ENCODE measurements at places on chromosomes 4 and X. TPM values are rescaled to one million over a fixed set of nuclear protein-coding genes. Genes with fewer than 3 reads are reported as not detected.

Gene USP17L13
- total RNA-seq, result not detected

Gene GYPA
- total RNA-seq, result not detected

Gene ZFX
- 68.2 TPM for total RNA-seq

Gene HSPA4L
- total RNA-seq, result not detected

Gene ZNF674
- 5.8 TPM for total RNA-seq

DNA sequence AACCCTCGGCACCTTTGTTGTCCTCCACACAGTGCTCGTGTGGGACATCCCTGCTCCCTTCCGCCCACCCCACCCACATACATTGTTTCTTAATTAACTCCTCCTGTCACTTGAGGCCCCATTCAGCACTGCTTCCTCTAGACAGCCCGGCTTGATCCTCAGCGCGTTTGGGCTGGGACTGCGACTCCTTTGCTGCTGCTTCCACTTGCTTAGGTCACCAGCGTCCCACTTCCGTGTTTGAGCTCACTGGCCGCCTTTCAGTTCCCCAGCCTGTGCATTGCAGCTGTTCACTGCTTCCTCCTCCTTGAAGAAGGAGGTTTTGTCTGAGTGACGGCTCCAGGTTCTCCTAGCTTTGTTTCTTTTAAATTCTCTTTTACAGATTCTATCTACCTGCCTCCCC is 16.1 kb downstream of the RNF4 start:
- peak; percentile 70 for DNase-seq

DNA sequence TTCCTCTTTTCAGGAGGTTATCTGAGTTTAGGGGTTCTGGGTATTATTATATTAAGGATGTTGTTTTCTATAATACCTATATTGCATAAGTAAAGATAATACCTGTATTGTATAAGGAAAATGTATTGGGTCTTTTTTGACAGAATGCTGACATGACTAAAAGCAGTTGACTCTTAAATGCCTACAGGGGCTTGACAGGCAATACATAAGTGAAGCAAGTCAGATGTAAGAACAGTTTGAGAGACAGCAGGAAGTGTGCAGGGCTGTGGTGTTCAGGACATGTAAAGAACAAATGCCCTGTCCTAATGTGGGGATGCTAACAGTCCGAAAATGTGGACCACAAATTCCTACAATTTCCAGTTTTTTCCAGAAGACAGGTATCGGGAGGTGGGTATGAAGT is 30.2 kb upstream of the NDST3 start:
- no peak for DNase-seq

- no peak for DNase-seq
Measured at GRCh38 chr4:116015549-116015948, 902.1 kb upstream of the NDST4 start.

GRCh38 chr4:1579001-1579900 is 104.9 kb downstream of the FAM53A start:
- peak; percentile 68 for DNase-seq

- DNase-seq, result peak; percentile 83
Measured at GRCh38 chr4:15756361-15756861, 21.7 kb upstream of the CD38 start.

- no peak for DNase-seq
Measured at GRCh38 chrX:118631586-118631985, 95.8 kb upstream of the IL13RA1 start.

DNA sequence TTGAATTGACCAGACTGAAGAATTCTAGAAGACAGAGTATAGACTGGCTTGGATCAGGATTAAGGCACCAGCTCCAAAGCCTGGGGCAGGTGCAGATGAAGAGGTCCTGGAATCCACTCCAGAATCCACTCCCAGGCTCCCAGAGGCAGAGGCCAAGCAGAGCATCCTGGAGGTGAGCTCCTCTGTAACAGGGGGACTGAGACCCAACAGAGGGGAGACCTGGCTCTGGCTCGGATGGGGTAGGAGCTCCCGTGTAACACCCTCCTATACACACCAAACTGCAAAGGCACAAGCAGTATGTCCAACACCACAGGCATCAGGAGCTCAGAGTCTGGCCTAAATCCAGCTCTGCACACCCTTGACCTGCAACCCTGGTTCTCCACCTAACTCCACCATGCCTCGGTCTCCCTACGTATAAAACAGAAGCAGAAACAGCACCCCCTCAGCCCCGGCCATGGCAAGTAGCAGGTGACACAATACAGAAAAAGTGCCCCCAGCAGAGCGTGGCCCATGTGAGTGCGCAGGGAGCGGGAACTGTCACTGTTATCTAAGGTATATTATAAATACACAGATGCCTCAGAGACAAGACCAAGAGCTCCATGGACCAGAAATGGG is 14.9 kb downstream of the RNF212 start:
- no peak for DNase-seq

DNA sequence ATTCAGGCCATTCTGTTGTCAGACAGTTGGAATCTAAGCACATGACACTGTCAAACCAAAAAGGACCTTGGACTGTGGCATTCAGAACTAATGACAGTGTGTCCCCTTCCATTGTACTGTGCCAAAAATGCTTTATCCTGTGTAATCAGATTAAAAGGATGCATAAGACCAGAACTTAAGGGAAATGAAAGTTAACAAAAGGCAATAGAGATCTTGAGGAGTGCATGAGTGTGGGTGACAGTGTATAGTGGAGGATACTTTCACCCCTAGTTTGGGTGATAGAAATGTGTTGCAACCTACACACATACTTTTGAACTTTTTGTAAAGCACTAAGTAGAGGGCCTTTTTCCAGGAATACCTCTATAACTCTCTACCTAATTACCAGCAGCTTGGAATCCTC is 4.5 kb downstream of the CYSLTR1 start:
- no peak for DNase-seq

- DNase-seq, result no peak
Measured at GRCh38 chrX:122219735-122220134, 964.3 kb upstream of the GRIA3 start.

- no peak for DNase-seq
Measured at GRCh38 chrX:40513835-40514234, 66.9 kb upstream of the ATP6AP2 start.

DNA sequence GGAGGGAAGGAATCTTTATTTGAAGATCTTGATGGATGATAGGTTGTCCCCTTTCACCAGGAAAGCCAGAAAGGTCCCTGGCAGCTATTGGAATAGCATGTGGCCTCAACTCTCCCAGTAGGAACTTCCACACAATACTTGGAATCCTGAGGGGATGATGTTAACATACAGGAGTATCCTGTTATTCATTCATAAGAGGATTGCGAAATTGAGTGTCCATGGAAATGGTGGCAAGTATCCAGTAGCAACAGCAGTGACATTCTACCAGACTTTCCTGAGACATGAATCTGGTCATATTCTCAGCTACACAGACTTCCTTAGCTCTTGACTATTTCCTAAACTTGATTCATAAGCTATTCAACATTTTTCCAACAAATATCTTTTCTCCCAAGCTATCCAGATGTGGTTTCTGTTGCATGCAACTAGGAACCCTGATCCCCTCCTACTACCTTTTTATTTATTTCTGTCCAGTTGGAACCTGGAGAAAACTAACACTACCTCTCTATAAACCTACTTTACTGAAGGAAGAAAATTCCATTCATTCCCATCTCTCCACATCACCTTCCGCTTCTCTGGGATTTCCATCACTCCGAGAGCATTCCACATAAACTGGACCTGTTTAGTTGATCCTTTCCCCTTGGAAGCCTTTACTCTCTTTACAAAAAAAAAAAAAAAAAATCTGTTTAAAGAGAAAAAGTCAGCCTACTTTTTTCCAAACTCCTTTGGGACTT is 101.8 kb downstream of the ANXA5 start:
- no peak for DNase-seq

Measured in naive thymus-derived CD4-positive, alpha-beta T cell (primary cell).